ENCODE measurements at places on chromosomes 3 and 15.

DNA sequence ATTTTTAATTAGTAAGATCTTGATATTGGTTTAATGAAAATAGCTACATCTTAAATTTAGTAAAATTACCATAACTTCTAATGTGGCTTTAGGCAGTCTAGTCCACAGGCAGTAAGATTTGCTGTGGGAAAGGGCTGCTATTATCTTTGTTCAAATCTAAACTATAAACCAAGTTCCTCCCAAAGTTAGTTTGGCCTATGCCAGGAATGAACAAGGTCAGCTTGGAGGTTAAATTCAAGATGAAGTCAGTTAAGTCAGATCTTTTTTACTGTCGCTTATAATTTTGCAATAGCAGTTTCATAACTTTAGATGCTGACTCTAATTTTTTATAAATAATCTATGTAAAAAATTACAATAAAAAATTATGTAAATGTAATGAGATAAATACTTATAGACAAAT lies 1016.9 kb upstream of the ALCAM start:
- DNase-seq: no peak

DNA sequence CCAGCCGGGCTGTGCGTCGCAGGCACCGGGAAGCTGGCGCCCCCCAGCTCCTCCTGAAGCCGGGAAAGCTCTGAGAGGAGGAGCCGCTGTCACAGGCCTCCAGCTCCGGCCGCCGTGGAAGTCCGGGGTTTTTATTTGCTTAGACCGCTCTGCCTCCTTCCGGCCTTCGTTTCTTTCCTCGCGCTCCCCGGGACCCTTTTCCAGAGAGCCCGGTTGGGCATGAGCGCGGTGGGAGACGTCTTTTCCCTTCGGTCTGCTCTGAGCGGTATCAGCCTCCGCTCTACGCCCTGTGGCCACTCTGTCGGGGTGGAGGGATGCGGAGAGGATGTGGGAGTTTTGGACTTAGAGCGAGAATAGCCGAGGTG lies 559 bp downstream of the SENP5 start:
- no peak for DNase-seq

GRCh38 chr3:193134856-193135255 lies 106.2 kb upstream of the PLAAT1 start:
- no peak for DNase-seq

- DNase-seq: peak; percentile 39
Measured at GRCh38 chr15:59170295-59171066, 36.2 kb upstream of the LDHAL6B start.

DNA sequence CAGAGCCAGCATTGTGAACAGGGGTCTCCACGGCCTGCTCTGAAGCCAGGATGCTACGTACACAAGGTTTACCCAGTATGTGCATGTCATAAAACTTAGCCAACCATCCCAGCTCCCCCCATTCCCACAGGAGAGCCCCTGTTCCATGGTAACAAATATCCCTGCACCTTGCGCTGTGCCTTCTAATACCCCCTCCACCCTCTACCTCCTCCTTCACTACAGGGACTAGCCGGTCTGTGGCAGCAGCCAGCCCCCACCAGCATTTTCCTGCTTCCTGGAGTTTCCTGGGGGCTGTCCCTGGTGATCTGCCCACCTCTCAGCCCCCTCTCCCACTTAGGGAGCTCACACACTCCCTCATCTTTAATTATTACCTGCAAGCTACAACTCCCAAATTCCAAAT lies 20.4 kb downstream of the ACSBG1 start:
- DNase-seq: no peak

DNA sequence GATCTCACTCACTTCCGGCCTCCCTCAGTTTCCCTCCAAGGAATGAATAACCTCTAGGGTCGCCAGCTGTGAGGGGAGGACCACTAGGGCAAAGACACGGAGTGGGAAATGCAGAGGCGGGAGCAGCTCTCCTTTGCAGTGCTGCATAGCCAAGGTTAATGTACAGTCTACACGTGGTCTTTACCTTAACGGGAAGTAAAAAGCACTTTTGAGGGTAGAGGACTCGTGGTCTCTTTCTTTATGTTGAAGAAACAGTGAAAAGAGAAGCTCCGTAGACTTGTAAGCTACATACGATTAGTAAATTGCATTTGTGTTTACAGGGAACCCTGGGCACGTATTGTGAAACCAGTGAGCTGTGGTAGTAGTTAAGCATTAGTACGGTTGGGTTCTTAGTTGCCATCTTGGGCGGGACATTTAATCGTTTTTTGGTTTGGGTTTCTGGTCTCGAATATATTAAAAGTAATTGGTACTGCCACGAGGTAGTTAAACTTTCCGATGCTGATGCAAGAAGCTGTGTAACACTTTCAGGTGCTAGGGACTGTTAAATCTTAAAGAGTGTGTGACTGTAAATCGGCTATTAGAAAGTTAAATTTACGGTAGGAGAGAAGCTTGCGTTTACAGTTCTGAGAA lies 828 bp downstream of the U2SURP start:
- DNase-seq: peak; percentile 13

DNA sequence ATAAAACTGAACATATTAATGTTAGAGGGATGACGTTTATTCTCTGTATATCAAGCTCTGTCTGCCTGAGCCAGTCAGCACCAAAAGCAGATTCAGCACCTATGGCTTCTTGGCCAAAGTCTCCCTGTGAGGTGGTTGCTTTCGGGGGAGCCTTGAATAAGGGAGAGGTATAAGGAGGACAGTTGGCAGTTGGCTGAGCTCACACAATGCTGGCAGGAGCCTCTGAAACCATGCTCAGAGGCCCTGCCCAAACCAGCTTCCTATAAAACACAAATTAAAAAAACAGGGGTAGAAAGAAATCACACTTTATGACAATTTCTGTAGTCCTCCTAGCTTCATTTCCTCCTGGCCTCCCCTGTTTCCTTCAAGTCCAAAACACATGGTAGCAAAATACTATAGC lies 18.8 kb downstream of the ARHGEF3 start:
- no peak for DNase-seq

GRCh38 chr15:63601704-63602185 lies 4.6 kb downstream of the FBXL22 start:
- peak; percentile 33 for DNase-seq

DNA sequence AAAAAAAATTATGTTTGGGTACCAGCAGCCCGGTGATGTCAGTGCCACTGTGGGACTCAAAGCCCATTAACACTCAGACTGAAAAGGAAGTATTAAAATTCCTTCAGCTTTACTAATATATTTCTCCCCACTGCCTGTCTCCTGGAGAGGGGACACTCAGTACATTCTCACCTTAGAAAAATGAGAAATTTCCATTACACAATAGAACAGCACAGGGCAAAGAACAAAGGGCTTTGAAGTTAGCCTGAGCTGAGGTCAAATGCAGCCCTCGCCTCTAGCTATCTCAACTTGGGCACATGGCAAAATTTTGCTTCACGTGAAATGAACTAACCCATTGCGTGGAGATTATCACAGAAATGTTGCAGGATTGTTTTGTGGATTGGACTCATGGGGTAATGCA lies 80.8 kb downstream of the RARB start:
- DNase-seq: no peak

- no peak for DNase-seq
Measured at GRCh38 chr15:41017066-41017735, 63.9 kb downstream of the CHAC1 start.

- no peak for DNase-seq
Measured at GRCh38 chr3:101817992-101818391, 31.3 kb upstream of the NFKBIZ start.

GRCh38 chr15:80121546-80121945 lies 31.3 kb upstream of the FAH start:
- no peak for DNase-seq

DNA sequence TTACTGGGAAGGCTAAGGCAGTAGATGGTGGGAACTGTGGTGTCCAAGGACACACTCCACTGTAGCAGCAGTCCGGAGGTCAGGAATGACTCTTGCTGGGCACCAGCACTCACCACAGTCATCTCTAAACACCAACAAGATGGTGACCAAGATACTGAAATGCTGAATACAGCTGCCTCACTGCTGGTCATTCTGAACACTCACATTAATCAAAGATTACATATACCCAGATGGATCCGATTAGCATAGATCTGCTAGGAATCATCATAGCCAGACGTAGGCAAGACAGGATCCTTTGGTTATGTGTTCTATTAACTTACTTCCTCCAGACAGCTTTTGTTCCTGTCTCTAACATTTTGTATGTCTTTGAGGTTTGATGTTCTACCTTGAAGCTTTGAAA lies 134.9 kb upstream of the BFSP2 start:
- DNase-seq: no peak

DNA sequence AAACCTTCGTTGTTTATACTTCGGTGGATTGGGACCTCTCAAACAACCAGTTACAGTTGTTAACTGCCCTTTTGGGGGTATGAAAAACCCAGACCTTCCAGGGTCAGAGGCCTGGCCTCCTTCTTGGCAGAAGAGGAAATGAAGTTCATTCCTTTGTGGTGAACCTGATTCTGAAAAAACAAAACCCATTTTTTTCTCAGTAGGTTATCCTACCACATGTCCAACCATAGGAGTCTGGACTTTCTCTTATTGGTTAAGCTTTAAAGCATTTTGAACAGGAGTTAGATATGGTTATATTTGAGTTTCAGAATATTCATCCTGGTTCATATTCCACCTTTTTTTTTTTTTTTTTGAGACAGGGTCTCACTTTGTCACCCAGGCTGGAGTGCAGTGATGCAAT lies 7.2 kb upstream of the LACTB start:
- no peak for DNase-seq

DNA sequence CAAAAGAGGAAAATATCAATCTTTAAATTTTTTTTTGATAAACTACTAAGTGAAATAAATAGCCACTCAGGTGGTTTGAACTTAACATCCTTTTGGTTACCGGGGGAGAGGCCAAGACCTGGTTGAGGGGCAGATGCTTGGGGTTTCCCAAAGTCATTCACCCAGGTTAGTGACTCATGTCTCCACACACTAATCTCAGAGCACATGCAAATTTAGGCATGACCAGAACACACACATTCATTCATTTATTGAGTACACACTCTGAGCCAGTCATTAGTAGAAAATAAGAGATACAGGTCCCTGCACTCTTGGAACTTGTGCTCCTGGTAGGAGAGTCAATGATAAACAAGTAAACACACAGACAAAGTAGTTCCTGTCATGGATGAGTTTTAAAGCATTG lies 7.3 kb downstream of the ILDR1 start:
- no peak for DNase-seq

- DNase-seq: no peak
Measured at GRCh38 chr3:167653155-167653554, 587 bp downstream of the WDR49 start.

DNA sequence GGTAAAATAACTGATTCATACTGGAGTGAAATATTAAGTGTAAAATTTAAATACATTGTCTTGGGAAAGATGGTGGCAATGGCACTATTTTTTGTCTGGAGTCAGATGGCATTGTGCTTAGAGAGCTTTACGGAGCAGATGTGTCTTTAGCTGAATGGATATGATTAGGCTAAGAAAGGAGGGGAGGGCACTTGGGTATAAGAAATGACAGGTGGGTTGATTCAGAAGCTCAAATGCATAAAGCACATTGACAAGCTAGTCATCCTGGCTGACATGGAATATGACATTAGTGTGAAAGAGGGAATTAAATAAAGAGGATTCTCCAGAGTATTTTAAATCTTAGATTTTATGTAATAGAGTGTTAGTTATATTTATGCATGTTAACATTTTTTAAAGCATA lies 570.1 kb upstream of the CBLB start:
- no peak for DNase-seq

DNA sequence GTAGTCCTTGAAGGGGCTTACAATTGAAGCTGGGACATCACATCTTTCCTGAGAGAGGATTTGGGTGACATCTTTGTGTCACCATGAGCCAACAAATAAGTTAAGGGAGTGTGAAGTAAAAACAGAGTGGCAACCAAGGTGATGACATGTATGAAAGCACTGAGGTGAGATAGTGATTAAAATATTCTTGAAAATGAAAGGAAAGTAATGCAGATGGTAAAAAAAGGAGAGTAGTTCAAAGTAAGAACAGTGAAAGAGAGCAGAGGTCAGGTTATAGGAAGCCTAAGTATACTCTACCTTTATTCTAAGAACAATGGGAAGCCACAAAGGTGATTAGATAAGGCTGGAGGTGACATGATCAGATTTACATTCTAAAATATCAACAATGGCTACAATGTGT lies 486.1 kb downstream of the DIPK2A start:
- no peak for DNase-seq

DNA sequence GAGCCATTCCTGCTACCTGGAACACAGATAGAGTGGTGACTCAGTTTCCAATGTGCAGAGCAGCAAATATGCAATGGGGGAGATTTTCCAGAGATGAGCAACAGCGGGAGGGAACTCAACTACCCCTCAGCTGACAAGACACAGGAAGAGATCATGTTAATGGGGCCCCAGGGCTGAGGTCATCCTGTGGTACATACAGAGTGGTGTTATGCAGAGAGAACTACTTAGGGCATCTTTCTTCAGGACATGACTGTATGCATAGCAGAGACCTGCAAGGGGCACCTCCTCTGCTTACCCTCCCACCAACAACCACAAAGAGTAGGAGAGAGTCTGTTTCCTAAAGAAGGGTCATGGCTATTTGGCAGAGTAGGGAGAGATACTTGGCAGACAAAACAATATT lies 6.8 kb upstream of the TBC1D5 start:
- no peak for DNase-seq

GRCh38 chr3:149634573-149634972 lies 23.3 kb downstream of the WWTR1 start:
- no peak for DNase-seq

- DNase-seq: no peak
Measured at GRCh38 chr3:10508619-10509260, 3.4 kb upstream of the ATP2B2 start.

DNA sequence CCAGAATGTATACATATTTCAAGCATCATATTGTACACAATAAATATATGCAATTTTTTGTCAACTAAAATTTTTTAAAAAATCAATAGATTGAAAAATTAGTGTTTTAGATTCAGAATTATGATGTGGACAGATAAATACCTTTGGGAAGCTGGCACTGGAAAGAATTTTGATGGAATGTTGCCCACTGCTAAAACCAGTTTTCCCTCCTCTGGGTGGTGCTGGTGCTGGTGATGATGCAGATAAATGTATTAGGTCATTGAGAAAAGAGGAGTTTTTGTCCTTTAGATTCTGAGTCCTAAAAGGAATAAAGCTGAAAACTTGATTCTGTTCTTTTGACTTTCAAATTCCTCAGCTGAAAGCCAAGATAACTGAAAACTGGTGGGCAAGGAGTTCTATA lies 56.0 kb upstream of the SUCLG2 start:
- DNase-seq: no peak

GRCh38 chr15:27514526-27514925 lies 543.5 kb downstream of the GABRG3 start:
- no peak for DNase-seq

DNA sequence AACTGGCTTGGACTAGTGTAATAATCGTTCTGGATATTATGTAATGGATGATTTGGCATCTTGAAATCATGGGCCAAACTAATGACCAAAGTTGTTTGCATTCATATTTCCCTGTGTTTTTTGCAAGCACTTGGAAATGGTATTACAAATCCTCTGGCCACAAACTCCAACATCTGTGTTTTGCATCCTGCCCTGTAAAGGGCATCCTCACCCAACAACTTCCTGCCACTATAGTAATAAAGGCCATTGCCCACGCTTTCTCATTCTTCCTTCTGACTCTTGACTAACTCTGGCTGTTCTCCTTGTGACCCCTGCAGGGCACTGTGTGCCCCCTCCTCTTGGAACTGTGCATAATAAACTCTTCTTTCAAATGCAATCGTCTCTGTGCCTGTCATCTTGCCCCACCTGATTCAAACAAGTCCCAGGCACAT lies 25.4 kb upstream of the PSMD6 start:
- DNase-seq: no peak

Measured in NCI-H2029 treated with DMSO at 0.1 percent for 48 hours (cell line).